ENCODE measurements at places on chromosomes 16 and 17.
A peak's percentile ranks its signal among the peaks of the same experiment; 100 is the strongest.

DNA sequence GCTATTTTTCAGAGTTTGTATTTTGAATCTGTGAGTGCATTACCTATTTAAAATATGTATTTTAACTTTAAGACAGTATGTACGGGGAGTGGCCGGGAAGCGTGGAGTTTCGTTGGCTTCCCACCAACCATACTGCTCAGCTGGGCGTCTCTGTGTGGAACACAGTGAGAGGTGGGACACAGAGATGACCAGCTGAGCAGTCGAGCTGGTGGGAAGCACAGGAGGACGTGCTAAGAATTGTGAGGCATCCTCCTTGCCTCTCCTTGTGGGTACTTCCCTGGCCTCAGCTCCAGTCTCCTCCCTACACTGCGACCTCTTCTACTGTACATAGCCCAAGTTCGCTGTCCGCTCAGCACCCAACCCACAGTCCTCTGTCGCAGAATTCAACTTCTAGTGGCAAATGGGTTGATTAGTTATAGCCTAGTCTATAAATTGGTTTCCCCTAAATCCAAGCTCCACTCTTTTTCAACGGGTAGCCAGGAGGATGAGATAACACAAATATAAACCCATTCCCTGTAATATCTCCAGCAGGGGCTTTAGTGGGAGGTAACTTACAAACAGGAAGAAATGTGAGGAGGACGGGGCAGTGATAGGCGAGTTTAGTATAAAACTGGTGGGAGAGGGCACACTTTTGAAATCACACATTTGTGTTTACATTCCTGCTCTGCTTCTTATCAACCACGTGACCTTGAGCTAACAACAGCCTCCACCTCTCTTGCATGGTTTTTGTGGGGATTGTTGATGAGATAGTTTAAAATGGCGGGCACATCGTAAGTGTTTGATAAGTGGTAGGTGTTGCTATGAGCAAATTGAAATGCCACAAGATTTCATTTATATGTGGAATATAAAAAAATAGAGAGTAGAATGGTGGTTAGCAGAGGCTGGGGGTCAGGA, 211.9 kb upstream of the HS3ST3A1 start:
- no peak for DNase-seq

DNA sequence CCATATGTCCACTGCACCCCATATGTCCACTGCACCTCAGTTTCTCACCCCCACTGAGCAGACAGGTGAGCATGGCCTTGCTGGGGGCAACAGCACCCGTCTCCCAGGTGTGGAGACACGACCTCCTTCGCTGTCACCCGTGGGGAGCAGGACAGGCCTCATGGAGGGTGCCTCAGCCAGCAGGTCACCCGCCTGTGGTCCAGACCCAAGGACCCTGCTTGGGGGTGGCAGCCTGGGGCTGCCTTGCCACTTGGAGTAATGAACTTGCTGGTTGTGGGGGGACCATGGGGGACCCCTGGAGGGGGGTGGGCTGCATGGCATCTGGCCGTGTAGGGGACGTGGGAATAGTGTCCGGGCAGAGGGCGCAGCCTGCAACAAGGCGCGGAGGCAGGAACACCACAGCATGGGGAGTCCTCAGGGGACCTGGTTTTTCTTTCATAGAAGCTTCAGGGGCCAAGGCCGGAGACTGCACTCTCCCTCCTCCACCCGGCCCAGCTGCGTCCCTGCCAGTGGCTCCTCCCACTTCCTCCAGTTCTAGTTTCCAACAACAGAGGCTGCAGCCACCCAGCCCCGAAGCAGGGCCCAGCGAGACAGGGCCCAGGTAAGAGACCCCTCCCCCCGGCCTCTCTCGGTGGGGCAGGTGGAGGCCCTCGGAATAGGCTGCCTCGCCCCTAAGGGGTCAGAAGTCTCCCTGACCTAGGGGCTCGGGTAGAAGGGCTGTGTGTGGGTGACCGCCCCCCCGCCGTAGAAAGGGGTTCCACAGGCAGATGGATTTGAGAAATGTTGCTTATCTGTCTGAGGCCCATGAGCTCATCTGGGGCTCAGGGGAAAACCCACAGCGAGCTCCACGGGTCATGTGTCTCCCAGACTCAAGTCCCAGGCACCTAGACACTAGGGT, at the start of gene NHLRC4:
TSS of gene NHLRC4 (plus strand) at position 531 of the 898 bp plus-strand sequence. CDS start 1,043 bp downstream, outside the sequence.
- peak; percentile 23 for DNase-seq

DNA sequence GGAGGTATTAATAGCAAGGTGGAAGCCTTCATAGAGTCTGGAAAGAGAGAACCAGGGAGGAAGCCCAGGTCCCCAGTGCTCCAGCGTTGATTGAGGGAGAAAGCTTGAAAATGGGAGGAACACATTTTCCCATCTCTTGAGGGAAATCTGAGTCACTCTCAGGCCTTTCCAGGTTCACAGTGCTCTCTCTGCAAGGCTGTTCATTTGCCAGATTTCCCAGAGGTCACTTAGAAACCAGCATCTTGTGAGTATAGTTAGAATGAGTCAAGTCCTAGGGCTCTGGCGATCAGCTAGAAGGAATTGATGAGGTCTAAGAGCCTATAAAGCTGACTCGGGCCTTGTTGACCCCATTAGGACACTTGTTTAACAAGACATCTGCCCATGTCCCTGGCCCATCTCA, 17.7 kb upstream of the ZNF594 start:
- DNase-seq, result no peak

DNA sequence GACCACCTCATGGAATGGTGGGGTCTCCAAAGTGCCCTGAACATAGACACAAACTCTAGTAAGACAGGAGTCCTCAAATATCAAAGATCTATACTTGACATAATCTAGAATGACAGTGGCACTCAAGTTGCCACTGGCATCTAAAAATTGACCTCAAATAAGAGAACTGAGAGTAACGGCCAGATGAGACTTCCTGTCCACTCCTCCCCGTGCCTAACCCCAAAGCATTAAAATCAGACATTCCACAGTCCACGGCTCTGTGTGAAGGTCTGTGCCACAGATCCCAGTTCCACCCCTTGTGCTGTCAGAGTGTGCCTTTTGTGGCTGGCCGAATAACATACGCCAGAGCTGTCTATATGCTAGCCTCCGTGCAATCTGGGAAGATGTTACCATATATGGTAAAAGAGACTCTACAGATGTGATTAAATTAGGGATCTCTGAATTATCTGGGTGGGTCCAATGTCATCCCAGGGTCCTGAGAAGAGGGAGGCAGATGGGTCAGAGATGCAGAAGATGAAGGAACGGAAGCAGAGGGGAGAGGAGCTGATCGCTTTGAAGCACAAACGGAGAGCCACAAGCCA, 21.0 kb upstream of the EVPL start:
- DNase-seq, result no peak

- DNase-seq, result no peak
Measured at GRCh38 chr17:69084911-69085310, 24.2 kb upstream of the ABCA9 start.

DNA sequence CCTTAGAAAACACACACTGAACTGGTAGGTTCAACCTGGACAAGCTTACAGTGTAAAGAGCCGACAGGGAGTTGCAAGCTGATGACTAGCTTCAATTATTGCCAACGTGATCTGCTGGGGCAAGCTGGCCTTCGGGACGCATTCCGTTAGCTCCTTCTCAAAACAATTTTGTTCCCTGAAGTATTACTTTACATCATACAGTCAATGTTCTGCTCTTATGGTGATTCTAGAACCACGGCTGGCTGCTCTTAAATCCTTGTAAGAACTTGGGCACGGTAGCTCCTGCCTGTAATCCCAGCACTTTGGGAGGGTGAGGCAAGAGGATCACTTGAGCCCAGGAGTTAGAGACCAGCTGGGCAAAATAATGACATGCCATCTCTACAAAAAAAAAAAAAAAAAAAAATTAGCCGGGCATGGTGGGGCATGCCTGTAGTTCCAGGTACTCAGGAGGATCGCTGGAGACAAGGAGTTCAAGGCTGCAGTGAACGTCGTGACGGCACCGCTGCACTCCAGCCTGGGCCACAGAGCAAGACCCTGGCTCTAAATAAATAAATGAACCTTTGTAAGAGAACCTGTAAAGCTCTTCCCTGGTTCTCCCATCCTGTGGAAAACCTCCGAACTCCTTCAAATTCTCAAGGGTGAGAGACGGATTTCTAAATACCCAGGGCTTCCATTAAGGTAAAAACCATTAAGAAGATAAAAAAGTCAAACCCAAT, 2.0 kb downstream of the CDIP1 start:
- DNase-seq, result no peak

DNA sequence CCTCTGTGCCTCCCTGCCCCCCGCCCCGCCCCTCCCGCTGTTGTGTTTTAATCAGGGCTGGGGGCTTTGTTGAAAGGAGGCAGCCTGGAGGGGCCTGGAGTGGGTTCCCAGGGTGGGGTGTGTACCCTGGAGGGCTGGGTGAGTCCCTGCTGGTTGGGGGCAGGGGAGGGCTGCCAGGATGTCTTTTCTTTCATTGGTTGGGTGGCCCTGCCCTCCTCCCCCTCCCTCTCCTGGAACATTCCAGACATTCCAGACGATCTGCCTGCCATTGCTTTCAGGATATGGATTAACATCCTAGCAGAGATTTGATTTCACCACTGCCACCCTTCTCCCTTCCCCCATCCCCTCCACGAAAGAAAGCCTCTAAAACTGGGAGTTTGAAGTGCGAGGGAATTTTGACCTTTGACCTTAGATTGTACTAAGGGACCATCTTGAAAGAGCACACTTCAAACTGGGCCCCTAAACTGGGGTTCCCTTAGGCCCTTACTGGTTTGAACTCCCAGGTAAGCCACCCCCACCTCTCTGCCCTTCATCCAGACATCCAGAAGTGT, 25.3 kb downstream of the IGF2BP1 start:
- no peak for DNase-seq

- peak; percentile 68 for DNase-seq
Measured at GRCh38 chr17:57603978-57604377, 141.1 kb downstream of the CCDC182 start.

- DNase-seq, result no peak
Measured at GRCh38 chr17:1420163-1420562, 20.1 kb upstream of the YWHAE start.

Measured in GDM1 (cell line).